ENCODE measurements at places on chromosomes 1 and 21.
A peak's percentile ranks its signal among the peaks of the same experiment; 100 is the strongest.

- DNase-seq, result no peak
Measured at GRCh38 chr1:103171041-103171590, 62.8 kb upstream of the COL11A1 start.

DNA sequence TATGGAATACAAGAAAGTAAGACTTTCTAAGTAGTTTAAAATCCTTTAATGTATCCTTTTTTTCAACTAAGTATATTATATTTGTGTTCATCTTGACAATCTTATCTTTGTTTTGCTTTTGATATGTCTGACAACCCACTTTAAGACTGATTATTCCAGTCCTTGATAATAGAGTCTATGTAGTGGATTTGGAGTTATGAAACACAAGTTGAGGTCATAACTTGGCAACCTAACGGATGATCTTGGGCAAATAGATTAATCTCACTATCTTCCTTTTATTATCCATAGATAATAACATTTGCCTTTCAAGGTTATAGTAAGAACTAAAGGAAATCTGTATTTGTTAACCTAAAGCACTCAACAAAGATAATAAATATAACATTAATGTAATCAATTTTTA is 4.8 kb upstream of the GBP2 start:
- DNase-seq, result no peak

GRCh38 chr1:185069202-185069772 is 23.9 kb downstream of the RNF2 start:
- DNase-seq, result no peak

DNA sequence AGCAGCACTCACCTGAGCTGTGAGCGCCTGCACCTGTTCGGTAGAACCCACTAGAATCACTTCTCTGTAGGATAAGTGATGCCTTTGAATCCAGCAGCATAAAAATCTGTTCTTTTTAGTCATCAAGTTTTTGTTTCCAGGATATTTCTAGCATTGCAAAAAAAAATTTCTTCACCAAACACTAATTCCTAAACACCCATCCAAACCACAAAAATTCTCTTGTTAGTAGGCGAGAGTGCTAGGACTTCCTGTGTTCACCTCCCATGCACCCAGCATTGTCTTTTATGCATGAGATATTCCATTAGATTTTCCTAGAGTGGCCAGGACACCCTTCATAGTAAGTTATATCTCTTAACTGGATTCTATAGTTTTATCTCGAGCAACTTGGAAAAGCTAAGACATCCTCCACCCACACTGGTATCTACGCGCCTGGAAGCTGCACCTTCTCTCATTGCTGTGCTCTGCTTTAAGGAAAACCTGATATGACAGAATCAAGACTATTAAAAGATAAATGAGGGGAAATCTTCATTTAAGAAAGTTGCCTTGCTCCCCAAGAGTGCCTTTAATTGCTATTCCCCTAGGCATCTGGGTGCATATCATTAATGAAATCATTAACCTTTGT is 12.3 kb downstream of the SERTAD4 start:
- DNase-seq, result no peak

GRCh38 chr21:42027822-42028765 is 17.9 kb upstream of the ZBTB21 start:
- no peak for DNase-seq

- peak; percentile 13 for DNase-seq
Measured at GRCh38 chr1:156889802-156890580, 3.5 kb upstream of the PEAR1 start.

DNA sequence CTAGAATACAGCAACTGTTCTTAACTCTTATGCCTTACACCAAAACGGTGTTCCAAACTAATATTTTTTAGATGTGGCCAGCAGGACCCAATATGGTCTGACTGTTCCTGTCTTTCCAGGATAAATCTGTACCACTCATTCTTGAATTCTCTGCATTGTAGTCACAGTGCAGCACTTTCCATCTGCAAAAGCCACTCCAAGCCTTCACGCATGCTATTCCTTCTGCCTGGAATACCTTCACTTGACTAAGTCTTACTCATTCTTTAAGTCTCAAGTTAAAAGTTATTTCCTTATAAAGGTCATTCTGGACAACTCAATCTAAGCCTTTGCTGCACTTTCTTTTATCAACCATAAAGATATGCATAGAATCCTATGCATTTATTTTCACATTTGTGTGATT is 1194.5 kb downstream of the PLA2G4A start:
- DNase-seq, result no peak

DNA sequence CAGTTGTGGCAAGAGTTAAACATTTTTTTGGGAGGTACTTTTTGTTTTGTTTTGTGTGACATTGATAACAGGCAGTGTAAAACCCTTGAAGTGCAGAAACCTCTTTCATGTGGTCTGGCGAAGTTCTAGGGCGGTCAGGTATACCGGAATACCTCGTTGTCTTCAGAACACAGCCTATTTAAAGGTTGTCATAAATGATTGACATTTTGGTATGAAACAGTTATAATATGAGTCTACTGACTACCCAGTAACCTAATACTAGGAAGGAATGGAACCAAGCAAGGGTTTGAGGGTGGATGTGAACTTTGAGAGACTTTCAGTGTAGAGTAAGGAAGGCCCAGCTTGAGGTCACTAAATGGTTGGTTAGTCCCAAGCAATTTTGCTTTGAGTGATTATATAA is 40.5 kb downstream of the PATJ start:
- DNase-seq, result no peak

All from GM12864 (cell line).